ENCODE measurements at places on chromosomes 1 and 21. TPM values are rescaled to one million over a fixed set of nuclear protein-coding genes. Genes with fewer than 3 reads are reported as not detected.

DNA sequence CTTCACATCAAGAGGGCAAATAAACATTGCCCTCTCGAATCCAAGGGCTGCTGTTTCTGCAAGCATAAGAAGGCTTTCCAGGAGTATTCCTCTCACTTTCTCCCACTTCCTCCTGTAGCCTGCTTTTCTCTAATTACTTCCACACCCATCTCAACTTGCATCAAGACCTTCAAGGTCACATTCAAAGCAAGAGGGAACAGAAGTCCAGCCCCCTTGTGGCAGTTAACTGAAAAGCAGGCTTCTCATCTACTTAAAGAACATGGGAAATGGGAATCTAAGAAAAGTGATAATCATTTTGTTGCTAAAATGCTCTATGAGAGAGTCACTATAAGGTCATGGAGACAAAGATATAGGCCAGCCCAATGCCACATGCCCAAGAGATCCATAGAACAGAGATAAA, 874.4 kb downstream of the KCNT2 start:
- no peak for DNase-seq

Gene CFH
- 0.17 TPM for total RNA-seq

Gene DESI2
- total RNA-seq = 33.1 TPM

Gene DCST1
- total RNA-seq = not detected

Gene PKLR
- total RNA-seq = 0.09 TPM

Gene OR2AK2
- not detected for total RNA-seq

Gene CD58
- 31.0 TPM for total RNA-seq
